ENCODE measurements at places on chromosomes 7 and 10.
A peak's percentile ranks its signal among the peaks of the same experiment; 100 is the strongest.

GRCh38 chr7:116710764-116711452, 38.9 kb downstream of the MET start:
- no peak for DNase-seq

DNA sequence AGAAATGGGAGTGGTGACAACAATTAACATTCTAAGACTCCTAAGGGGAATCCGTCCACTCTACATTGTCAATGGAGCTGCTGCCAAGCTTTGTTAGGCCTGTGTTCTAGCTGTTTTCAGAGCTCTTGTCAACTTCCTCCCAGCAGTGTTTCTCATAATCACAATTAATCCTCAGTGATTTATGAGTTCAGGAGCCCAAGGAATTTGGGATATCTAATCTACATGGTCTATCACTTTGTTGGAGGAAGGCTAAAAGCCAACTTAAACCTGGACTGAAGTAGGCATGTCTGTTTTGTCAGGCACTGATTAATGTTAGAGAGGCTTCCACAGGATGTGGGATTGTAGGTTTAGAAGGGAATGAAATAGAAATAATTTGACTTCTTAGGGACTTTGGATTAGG, 10.2 kb upstream of the OR2F2 start:
- no peak for DNase-seq

- no peak for DNase-seq
Observed at GRCh38 chr10:85650791-85651496, 715.7 kb downstream of the GRID1 start.

DNA sequence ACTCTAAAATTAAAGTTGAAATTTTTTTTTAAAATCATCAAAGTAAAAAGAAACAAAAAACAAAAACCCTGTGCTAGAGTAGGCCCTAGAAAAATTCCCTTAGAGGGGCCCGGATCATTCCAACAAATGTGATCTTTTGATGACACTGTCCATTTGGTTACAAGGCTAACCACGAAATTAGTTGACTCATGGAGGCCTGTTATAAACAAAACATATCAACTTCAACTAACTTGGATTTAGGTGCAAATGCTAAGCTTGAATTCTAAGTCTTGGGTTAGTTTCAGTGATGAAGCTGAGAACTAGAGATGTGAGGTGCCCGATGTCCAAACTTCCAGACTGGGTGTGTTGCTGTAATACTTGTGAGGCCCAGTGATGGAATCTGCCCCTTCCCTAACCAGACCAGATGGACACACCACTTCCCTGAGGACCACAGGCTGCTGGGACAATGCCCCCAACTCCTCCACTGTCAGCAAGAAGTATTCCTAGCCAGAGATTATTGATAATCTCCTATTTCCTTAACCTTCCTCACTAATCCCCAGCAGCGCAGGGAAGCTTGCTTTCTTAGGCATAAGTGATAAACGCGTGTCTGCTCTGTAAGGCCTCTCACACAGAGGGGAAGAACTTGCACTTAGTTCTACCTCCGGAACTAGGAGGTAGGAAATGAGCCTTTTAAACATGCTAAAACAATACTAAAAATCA, 108.7 kb downstream of the RAPGEF5 start:
- no peak for DNase-seq

- DNase-seq: no peak
Observed at GRCh38 chr7:150876817-150877526, 24.7 kb downstream of the AOC1 start.

DNA sequence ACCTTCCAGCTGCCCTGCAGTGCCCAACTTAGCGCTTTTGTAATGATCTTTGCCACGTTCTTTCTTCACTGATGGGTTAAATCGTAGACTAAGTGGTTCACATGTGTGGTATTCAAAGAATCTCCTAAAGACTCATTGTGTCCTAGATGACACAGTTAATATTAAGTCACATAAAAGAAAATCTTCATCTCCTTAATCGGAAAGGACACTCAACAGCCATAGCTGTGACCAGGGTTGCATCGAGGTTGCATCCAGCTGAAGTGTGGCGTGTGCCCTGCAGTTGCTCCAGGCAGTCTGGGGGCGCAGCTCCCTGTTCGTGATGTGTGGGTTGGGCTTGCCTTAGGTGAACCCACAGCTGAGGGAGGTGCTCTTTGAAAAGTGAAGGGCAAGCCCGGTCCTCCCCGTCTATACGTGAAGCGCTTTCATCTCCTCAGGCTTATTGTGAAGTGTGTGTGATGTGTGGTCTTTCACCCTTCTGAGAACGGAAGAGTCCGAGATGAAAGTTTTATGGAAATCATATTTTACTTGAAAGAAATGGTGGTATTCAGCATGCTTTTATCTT, 122.7 kb downstream of the TRRAP start:
- peak; percentile 15 for DNase-seq

DNA sequence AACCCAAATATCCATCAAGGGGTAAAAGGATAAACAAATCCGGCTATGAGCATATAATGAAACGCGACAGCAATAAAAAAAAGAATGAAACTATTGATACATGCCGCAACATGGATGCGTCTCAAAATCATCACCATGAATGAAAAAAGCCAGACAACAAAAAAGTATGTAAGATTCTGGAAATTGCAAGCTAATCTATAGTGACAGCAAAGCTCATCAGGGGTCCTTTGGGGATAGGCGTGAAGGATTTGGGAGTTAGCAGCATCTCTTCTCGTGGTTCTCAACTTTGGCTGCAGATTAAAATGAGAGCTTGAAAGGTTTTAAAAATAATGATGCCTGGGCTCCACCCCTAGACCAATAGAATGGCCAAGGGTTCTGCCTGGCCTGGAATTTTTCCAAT, 46.0 kb upstream of the ELN start:
- DNase-seq: no peak

- DNase-seq: peak; percentile 2
Observed at GRCh38 chr7:84589012-84589411, 394.4 kb upstream of the SEMA3A start.

GRCh38 chr7:38129579-38129978, 48.5 kb upstream of the STARD3NL start:
- no peak for DNase-seq

DNA sequence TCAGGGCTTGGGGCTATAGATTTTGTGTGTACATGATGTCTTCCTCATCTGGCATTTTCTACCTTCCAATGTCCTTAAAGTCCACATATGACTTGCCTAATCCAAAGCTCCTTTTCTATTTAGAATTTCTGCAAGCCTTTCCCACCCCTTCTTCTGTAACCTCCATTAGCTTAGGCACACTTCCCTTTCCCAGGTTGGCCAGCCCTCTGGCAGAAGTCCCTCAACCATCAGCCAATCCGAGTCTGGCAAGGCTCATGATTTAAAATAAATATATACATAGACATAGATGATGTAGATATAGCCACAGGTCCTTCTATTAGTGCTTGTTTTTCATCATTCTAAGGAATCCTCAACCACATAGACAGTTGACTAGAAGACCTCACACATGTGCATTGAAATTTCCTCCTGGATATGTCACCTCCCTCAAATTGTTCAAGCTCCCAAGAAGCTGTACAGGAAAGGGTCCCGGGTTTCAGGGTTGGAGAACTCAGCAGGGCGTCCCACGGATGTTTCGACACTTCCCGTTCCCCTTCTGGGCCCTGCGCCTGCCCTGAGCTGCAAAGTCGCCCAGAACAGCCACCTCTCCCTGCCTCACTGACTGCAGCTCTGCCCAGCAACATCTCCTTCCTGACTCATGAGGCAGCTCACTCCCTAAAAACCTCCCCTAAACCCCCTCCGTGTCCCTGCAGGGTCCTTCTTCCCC, 20.4 kb upstream of the PIK3AP1 start:
- no peak for DNase-seq

GRCh38 chr10:4291990-4292389, 507.0 kb upstream of the KLF6 start:
- DNase-seq: no peak

- no peak for DNase-seq
Observed at GRCh38 chr7:156722043-156722826, 81.7 kb downstream of the RNF32 start.

DNA sequence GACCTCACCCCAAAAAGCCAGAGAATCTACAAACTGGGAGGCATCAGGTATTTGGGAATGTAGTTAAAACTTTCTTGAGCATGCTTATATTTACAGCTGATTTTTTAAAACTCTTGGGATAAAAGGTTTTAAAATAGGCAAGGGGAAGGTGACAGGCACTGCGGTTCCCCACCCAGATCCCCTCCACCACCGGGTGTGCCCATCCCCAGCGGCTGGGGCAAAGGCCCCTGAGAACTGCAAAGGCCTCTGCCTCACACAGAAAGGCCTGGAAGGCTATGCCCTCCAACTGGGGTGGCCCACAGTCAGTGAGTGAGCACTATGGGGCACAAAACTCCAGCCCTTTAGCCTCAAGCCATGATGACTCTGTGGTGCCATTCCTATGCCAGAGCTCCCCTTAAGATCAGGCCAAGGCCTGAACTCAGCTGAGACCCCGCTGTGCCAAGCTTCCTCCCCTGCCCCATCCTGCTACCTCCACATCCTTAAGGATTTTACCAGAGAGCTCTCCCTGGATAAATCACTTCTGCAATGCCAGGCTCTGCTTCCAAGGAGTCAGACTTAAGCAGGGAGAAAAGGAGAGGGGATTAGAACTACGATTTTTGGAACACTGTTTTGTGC, 299.1 kb downstream of the GRID1 start:
- no peak for DNase-seq

DNA sequence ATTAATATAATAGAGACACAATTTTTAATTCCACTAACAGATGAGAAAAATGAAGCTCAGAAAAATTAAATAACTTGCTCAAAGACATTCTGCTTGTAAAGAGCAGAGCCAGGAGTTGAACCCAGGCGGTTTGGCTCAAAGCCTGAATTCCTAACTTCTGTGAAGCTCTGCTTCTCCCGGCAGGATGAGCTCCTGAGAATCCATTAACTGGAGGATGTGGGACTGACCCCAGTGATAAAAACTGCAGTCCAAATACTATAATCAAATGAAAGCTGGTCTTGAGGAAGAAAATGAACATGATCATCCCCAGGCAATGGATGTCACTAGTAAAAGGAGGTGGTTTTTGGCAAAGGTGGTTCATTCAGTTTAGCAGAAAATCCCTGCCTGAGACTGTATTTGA, 898.2 kb downstream of the CCSER2 start:
- no peak for DNase-seq

GRCh38 chr10:93408783-93409182, 73.4 kb downstream of the MYOF start:
- no peak for DNase-seq

GRCh38 chr10:10367264-10367663, 650.4 kb upstream of the CELF2 start:
- no peak for DNase-seq

DNA sequence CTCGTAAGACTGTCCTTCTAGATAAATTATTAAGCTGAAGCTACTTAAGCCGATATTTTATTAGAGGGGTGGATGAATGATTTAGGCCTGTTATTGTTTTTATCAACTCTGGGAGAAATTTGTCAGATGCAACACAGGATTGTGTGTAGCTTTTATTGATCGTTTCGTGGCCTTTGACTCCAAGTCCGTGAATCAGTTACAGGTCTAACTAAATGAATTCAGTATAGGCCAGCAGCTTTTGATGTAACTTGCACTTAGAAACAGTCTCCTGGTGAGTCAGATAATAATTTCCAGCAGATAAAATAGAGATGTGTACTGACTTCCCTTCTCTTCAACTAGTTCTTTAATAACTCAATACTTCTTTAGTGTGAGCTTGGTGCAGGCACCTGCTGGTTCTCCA, 341.7 kb upstream of the SMIM30 start:
- no peak for DNase-seq

GRCh38 chr10:27490807-27491206, 13.3 kb upstream of the RAB18 start:
- DNase-seq: no peak

DNA sequence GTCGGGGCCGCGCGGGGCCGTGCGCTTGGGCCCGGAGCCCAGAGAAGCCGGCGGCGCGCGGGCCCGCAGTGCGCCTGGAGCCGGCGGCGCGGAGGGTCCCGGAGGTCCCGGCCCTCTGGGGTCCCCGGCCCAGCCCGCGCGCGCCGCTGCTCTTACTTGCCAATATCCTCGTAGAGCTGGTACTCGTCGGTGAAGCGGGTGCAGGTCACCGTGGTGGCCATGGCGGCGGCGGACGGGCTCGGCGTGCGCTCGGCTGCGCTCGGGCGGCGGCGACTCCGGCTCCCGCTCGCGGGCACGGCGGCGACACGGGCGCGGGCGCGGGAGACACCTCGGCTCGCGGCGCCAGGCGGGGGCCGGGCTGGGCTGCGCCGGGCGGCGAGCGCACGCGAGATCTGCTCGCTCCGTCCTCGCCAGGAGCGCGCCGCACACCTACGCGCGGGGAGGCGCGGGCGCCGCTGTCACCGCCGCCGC, at the start of gene CAMK2B:
TSS of gene CAMK2B (minus strand) at position 394 of the 471 bp plus-strand sequence. CDS start at position 221, 173 bp downstream.
- DNase-seq: no peak

DNA sequence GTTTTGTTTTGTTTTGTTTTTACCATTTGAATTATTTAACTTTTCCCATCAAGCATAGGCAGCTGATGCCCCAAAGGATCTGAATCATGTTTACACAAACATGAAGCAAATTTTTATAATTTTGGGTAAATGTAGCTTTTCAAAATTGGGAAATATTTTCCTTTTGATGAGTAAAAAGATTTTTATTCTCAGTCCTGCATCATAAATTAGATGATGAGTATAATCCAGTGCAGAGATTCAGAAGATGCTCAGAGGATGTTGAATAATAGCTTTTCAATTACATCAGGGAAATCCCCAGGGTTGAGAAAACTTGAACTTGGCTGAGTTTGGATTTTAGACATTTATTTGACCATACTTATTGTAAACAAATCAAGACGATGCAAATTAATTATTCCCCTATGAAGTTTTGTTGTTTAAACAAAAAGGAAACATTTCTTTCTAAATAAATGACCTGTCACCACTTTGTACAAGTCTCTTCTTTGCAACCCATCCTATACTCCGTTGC, 121.7 kb downstream of the FAM204A start:
- no peak for DNase-seq

GRCh38 chr10:46314071-46314470, 27.3 kb downstream of the ANTXRL start:
- DNase-seq: no peak

- DNase-seq: no peak
Observed at GRCh38 chr7:47045207-47046051, 536.5 kb downstream of the TNS3 start.

GRCh38 chr10:24872049-24872789, 80.2 kb downstream of the PRTFDC1 start:
- no peak for DNase-seq

DNA sequence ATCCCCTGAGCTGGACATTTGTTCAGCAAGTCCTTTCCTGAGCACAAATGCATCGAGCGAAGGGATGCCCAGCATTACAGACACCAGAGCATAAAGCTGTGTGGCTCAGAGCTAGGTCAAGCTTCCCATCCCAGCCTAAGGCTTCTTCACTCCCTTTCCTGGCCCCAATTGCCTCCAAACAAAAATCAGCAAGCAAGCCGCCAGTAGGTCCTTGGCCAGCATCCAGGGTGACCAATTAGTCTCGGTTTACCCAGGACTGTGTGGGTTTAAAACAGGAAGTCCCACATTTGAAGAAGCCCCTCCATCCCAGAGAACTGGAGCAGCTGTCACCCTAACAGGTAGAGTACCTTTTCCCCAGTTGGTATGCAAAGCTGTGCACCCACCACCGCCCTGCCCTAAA, 51.2 kb downstream of the PRKAG2 start:
- DNase-seq: no peak

Measured in natural killer cell (primary cell).